Suprapubic skin (tissue), 4 donors: ENCODE measurements at places on chromosomes 12 and 14.
A peak's percentile ranks its signal among the peaks of the same experiment; 100 is the strongest.

GRCh38 chr14:101716956-101717662, 44.4 kb upstream of the PPP2R5C start:
- DNase-seq, result peak; percentile 37

DNA sequence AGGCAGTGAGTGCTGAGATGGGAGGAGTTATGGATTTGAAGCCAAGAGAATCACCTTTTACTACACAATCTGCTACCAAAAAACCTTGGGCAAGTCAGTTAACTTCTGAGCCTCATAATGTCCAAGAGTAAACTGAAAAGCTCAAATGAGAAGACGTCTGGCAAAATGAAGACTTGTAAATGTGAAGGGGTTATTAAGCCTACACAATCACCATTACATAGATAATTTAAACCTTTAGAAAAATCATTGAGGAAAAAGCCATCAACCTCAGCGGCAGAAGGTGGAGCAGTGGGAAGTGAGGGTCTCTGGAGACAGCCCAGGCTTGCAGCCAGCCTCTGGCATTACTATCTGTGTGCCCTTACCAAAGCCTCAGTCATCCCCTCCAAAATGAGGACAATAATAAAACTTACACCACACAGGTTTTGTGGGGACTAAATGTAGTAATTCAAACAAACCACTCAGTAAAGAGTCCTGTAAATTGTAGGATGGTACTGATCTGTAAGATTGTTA, 50.5 kb upstream of the CCDC175 start:
- DNase-seq, result no peak

DNA sequence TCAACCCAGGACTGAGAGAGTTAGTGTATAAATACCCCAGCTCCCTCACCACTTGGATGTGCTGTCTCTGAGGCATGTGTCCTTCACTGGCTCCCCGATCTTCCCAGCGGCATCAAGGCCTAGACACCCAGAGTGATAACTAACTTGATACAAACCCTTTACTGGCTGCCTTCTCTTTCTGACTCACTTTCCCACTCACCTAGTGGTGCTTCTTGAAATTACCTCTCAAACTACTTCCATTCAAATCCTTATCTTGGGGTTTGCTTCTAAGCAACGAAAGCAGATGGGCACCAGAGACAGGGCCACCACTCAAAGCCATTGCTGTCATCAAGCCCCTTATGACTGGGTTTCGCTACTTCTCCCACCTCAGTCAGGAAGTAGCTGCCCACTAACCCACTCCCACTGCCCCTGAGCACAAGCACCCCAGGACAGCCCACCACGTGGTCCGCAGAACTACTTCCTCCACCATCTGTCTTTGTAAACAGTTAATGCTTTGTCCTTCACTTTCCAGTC, 17.2 kb downstream of the ZFP36L1 start:
- peak; percentile 55 for DNase-seq

- no peak for DNase-seq
These were observed 66.7 kb downstream of the SLC6A12 start for GRCh38 chr12:147242-147641.

GRCh38 chr12:115895247-115895646, 382.2 kb downstream of the MED13L start:
- no peak for DNase-seq

- DNase-seq, result no peak
These were observed 53.7 kb upstream of the OTOGL start for GRCh38 chr12:80045594-80045993.

DNA sequence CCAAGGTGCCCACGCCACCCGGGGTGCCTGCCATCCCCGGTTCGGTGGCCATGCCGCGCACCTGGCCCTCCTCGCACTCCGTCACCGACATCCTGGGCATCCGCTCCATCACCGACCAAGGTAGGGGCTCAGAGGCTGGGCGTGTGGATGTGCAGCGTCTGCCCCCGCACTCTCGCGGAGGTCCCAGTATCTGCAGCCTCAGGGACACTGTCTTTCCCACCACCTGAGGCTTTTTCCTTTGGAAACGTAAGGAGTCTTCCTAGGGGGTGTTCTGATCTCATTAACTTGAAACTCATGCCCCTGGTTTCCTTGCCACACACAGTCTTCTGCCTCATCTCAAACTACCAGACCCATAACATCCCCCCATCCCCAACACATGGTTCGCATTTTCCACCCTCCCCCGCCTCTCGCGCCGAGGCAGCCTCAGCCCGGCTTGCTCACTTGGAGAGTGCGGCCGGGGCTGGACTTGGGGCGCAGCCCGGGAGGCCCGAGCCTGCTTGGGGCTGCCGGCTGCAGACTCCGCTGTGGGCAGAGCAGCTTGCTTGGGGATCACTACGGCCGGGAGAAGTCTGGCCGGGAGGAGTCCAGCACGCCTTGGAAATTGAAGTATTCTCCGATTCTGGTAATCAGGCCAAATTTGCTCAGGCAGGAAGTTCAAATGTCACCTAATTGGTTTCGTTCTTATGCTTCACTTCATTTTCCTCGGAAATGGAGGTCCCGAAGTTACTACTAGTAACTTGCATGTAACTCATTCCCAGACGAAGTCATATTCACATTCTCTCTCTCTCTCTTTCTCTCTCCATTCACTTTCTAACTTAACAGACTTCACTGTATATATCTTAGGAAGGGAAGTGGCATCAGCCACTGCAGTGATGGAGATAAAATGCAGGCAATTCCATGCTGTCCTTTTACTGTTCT, 2.0 kb downstream of the PAX9 start:
- DNase-seq, result no peak

GRCh38 chr12:107200394-107200793, 107.0 kb upstream of the CRY1 start:
- DNase-seq, result no peak

- DNase-seq, result peak; percentile 64
These were observed 98.2 kb downstream of the ZFP36L1 start for GRCh38 chr14:68694516-68695235.
